ENCODE measurements at places on chromosomes 13 and 19. TPM values are rescaled to one million over a fixed set of nuclear protein-coding genes. Genes with fewer than 3 reads are reported as not detected.

GRCh38 chr19:35150445-35150844 is 4.1 kb upstream of the FXYD5 start:
- DNase-seq: no peak

- no peak for DNase-seq
Observed at GRCh38 chr19:41356984-41357739, 3.4 kb upstream of the TGFB1 start.

DNA sequence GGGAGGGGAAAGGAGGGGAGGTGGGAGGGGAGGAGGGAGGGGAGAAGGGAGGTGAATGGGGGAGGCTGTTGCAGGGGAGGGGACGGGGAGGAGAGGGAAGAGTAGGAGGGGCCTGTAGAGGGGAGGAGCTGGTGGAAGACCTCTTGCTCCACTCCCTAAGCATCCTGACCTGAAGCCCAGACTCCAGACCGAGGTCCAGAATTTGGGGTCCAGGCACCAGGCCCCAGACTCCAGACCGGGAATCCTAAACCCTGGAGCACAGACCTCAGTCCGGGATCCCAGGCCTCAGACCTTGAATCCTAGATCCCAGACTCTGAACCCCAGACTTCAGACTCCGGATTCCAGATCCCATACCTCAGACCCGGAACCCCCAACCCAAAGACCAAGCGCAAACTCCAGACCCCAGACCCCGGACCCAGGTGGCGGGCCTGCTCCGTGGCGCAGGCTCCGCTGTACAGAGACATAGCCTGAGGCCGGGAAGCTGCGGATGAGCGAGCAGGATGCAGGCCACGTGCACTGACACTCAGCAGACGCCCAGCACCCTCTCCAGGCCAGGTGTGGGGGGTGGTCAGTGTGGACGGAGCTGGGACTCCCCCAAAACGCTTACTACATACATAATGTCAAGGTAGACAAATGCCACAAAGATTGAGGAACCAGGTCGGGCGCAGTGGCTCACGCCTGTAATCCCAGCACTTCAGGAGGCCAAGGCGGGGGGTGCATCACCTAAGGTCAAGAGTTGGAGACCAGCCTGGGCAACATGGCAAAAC is 710 bp upstream of the BTBD2 start:
- DNase-seq: peak; percentile 61

DNA sequence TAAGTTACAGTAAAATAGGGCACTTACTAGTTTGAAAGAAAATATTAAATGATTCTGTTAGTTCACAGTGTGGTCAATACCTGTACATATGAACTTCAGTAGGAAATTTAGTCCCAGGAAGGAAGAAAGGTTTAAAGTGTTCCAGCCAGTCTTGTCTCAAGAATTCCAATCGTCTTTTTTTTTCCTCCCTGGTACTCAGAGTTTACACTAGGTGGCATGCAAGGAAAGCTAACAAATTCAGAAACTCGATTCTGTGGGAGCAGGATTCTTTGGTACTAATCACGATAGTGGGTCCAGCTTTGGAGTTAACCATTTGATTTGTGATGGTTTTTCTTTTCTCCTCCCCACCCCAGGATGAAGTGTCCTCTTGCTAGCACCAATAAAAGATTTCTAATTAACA is 43.6 kb downstream of the POLR1D start:
- DNase-seq: no peak

- no peak for DNase-seq
Observed at GRCh38 chr13:59746291-59746962, 417.3 kb downstream of the DIAPH3 start.

GRCh38 chr13:34748073-34748472 is 194.0 kb upstream of the NBEA start:
- DNase-seq: no peak

DNA sequence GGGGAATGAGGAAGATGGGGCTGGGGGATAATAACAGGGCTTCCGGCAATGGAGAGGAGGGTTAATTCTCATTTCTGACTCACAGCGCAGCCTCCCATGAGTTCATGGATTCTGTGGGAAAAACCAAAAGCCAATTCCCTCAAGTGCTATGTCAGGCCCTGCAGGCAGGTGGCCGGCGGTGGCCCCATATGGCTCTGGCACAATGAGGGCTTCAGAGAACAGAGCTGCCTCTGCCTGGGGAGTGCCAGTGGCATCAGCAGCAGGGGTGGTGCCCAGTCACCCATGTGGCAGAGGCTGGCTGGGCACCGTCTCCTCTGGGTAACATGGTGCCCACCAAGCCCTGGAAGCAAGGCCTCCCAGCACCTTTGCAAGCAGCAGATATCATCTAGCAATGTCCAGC is 69.1 kb downstream of the ALOX5AP start:
- no peak for DNase-seq

DNA sequence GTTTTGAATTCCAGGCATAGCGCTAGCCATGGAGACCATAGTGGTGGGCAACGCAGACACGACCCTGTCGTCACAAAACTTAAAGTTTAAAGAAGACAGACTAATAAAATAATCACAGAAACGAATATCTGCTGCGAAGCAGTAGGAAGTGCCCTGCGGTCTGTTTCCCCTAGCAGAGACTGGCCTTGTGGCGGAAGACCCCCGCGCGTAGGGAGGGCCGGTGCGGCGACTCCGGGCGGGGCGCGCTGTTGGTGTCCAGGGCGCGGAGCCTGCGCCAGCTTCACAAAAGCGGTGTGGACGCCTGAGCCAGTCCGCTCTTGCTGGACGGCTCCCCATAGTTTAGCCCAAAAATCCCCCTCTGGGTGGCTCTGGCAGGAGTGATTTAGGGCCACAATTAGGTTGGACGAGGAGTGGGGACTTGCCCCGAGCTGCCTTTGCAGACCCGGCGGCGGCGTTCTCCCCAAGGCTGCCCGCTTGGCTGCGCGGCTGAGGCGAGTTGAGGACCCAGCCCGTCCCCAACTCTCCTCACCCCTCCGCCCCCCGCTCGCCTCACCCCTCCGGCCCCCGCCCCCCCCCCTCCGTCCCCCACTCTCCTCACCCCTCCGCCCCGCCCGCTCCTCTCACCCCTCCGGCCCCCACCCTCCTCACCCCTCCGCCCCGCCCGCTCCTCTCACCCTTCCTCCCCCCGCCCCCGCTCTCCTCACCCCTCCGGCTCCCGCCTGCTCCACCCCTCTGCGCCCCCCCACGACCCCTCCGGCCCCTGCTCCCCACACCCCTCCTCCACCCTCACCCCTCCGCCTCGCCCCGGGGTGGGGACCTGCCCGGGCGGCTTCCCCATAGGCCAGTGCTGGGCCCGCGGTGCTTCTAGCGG is 14.2 kb upstream of the LATS2 start:
- DNase-seq: no peak

GRCh38 chr19:48398375-48399235 is 5.1 kb downstream of the GRIN2D start:
- no peak for DNase-seq

GRCh38 chr19:10760273-10760944 is 42.5 kb downstream of the DNM2 start:
- DNase-seq: no peak

GRCh38 chr19:13094771-13095392 is 7.8 kb downstream of the LYL1 start:
- no peak for DNase-seq

DNA sequence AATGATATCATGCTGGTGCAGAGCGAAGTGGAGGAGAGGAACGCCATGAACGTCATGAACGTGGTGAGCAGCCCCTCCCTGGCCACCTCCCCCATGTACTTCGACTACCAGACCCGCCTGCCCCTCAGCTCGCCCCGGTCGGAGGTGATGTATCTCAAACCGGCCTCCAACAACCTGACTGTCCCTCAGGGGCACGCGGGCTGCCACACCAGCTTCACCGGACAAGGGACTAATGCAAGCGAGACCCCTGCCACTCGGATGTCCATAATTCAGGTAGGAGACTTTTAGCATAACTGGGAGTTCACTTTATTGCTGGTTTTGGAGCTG is 3.3 kb downstream of the PCDH17 start:
- DNase-seq: peak; percentile 15

DNA sequence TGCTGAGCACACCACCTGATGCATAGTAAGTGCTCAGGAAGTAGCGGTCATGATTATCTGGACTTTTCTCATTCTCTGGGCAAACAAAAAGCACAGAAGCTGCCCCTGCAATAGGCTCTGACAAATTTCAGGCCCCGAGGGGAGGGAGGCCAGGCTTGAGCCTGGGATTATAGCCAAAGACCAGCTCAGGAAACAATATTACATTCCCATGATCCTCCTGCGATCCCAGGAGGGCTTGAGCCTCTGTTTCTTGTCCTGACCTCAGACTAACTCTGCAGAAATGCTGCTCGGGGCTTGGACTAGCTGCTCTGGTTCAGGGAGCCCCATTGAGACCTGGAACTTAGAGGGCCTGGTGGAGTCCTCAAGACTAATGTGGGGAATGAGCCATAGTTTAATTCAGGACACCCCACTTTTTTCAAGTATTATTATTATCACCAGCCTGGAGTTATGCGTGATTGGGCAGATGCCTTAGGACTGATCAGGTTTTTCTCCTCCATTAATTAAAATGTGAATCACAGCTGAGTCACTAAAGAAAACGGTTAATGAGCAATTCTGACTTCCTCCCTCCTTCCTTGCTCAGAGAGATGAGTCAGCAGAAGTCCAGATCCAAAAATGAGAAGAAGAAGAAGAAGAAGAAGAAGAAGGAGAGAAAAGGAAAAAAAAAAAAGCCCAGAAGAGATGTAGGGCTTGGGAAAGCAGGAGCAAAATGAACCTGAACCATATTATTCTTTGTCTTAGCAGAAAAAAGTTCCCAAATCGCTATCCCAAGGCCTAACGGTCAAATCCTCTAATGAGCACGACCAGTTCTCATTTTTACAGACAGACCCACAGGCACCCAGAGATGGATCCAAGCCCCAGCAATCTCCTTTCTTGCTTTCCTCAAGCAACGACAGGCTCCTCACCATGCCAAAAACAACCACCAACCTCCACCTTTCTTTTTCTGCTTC is 107.2 kb downstream of the CACNA1A start:
- no peak for DNase-seq

Gene C19orf73
- polyA plus RNA-seq: 1.1 TPM

Gene CLDND2
- polyA plus RNA-seq: 0.99 TPM

Gene REX1BD
- 22.5 TPM for polyA plus RNA-seq

Gene RGCC
- 13.5 TPM for polyA plus RNA-seq

Gene PDX1
- not detected for polyA plus RNA-seq

Gene FBN3
- 50.5 TPM for polyA plus RNA-seq

Measured in left renal cortex interstitium (tissue), 4 donors.